ENCODE measurements at places on chromosomes 5 and 9. TPM values are rescaled to one million over a fixed set of nuclear protein-coding genes. Genes with fewer than 3 reads are reported as not detected.
A peak's percentile ranks its signal among the peaks of the same experiment; 100 is the strongest.

DNA sequence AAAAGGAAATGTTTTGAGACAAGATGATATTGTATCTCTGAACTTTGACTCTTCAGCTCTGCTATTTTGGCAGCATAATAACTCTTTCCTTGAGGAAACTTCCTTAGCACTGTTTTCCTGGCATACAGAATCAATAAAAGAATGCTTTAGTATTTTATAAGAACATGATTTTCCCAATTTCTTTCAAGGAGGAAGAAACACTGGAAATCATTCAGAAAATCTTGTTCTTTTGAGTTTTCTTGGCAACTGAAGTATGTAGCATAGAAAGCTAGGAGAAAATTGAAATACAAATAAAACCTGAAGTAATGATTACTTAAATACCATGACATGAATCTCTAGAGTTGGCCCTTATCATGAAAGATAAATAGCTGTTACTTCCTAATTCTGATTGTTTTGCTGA, 461.4 kb upstream of the ZNF608 start:
- DNase-seq = no peak

Gene KCTD16
- under 0.01 TPM for total RNA-seq

- DNase-seq = no peak
These were observed 9.7 kb downstream of the SEMA6A start for GRCh38 chr5:116564756-116565490.

DNA sequence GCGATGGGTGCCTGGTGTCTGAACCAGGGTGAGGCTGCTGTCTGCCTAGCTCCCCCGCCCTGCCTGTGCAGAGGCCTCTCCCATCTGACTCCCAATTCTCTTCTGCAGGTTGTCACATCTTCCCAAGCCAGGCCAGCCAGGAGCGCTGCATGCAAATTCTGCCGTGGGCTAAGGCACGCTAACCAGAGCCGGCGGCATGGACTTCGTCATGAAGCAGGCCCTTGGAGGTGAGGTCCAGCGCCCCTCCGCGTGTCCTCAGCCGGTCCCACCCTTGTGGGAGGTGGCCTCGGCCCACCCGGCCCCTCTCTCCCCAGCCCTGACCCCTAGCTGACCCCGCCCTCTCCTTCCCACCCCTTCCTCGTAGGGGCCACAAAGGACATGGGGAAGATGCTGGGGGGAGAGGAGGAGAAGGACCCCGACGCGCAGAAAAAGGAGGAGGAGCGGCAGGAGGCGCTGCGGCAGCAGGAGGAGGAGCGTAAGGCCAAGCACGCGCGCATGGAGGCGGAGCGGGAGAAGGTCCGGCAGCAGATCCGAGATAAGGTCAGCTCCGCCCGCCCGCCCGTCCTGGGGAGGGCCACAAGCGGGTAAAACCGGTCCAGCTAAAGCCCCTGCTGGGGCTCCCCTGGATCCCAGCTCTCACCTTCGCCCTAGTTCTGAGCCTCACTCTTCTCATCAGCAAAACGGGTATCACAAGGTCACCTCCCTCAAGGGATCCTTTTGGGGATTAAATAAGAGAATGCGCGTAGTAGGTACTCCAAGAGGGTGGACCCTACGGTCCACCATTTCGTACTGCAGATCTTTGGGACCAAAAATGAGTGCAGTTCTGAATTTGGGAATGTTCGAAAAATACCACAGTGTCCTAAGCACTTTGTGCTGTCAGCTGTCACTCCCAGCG, 7.4 kb downstream of the CPLX2 start:
- no peak for DNase-seq

- DNase-seq = no peak
These were observed 9.6 kb downstream of the SLC9A3 start for GRCh38 chr5:514673-515072.

GRCh38 chr5:76696251-76696650, 19.7 kb upstream of the F2R start:
- DNase-seq = no peak

- DNase-seq = no peak
These were observed 47.5 kb downstream of the TENT4A start for GRCh38 chr5:6760686-6761085.

Gene SLC6A18
- not detected for total RNA-seq

Gene ECSCR
- not detected for total RNA-seq

- DNase-seq = no peak
These were observed 213.5 kb upstream of the TARS1 start for GRCh38 chr5:33227247-33227646.

GRCh38 chr5:25573691-25574090, 928.9 kb upstream of the CDH10 start:
- no peak for DNase-seq

DNA sequence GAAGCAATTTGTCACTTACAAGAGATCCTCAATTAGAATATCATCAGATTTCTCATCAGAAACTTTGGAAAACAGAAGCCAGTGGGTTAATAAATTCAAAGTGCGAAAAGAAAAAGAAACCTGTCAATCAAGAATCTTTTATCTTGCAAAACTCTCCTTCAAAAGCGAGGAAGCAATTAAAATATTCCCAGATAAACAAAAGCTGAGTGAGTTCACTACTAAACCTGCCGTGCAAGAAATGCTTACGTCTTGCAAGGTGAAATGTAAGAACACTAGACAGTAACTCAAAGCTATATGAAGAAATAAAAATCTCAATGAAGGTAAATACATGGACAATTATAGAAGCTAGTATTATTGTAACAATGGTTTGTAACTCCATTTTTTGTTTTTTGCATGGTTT, 62.8 kb upstream of the IL33 start:
- DNase-seq = peak; percentile 73

GRCh38 chr5:18765304-18765703, 1131.0 kb downstream of the TAF11L14 start:
- no peak for DNase-seq

Gene ZBED3
- 0.53 TPM for total RNA-seq

Gene OBP2B
- not detected for total RNA-seq

DNA sequence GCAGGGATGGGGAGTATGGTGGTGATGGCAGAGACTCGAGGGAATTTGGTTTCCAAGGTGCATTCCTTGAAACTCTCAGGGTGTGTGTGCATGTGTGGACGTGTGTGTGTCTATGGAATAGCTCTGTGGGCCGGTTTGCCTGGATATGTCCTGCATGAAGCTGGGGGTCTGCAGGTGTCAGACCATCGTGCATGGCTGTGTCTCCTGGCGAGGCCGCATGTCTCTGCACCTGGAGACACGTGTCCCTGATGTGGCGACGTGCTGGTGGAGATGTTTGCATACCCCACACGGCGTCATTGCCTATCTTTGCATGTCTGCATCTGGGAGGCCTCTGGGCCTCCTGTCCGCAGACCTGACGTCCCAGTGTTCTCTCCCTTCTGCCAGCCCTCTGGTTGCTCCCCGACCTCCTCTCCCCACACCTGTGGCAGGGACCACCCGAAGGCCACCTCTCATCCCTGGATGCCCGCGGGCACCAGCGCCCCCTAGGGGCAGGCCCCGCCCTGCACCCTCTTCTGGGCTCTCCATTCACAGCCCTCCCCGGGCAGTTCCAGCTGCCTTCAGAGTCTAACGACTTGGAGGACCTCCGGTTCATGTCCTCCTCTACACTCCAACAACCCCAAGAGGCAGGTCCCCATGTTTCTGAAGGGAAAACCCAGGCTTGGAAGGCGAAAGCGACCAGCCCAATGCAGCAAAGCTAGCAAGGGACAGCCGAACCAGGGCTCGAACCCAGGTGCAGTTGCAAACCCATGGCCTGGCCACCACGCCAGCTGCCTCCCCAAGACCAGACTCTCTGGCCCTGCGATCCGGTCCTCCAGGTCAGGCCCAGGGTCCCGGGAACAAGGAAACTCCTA, 88.6 kb downstream of the LMX1B start:
- DNase-seq = no peak

GRCh38 chr9:94016744-94017143, 61.6 kb upstream of the BARX1 start:
- DNase-seq = no peak

Gene SHISAL2B
- total RNA-seq = not detected

Measured in bronchial epithelial cell (primary cell).